ENCODE measurements at places on chromosomes 2 and 18.
A peak's percentile ranks its signal among the peaks of the same experiment; 100 is the strongest.

DNA sequence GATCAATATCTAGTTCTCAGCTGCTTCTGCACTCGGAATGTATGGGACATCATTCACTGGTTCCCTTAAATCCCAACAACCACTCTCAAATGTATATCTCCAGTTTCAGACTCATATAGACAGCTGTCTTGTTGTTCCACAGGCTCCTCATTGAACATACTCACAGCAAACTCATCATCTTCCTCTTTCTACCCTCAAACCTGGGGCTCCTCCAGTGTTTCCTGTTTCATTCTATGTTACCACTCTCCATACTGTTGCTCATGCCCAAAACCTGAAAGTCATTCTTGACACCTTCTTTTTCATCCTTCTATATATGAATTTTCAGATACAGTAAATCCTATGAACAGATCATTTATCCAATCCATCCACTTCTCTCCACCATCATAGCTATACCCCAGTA, 18.7 kb upstream of the REL start:
- no peak for DNase-seq

GRCh38 chr2:219274361-219274921, 4.7 kb upstream of the DNAJB2 start:
- no peak for DNase-seq

GRCh38 chr2:120596191-120596811, 139.4 kb upstream of the GLI2 start:
- DNase-seq: peak; percentile 55

GRCh38 chr2:101775636-101776035, 78.1 kb downstream of the MAP4K4 start:
- no peak for DNase-seq

DNA sequence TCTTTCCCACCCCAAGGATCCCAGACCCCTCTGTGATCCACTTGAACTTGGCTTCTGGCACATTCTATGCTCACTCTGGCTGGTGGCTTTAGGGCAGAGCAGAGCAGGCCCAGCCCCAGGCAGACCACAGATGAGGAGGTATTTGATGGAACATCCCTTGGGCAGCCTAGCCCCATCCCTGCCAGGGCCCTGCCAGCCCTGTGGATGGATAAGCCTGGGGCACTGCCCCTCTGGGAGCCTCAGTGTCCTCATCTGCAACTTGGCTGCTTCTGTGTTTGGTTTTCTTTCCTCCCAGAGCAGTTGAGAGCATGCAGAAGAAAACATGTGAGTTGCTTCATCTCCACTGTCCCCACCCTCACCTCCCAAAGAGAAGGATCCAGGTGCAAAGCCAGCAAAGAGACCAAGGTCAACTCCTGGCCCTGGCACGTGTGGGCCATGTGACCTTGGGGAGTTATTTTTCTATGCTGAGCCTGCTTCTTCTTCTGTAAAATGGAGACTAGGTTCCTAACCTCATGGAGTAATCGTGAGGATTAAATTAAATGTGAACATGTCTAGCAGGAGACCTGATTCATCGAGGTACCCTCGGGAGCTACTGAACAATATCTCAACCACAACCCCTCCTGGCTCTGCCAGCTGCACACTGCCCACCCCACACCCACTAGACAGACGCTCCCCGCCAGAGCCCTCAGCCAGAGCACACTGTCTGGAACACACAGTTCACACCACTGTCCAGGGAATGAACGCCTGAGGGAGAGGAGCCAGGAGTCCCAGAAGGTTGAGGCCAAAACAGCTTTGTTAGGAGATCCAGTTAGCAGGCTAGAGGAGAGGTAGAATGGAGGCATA, 14.6 kb upstream of the TNS1 start:
- DNase-seq: no peak

DNA sequence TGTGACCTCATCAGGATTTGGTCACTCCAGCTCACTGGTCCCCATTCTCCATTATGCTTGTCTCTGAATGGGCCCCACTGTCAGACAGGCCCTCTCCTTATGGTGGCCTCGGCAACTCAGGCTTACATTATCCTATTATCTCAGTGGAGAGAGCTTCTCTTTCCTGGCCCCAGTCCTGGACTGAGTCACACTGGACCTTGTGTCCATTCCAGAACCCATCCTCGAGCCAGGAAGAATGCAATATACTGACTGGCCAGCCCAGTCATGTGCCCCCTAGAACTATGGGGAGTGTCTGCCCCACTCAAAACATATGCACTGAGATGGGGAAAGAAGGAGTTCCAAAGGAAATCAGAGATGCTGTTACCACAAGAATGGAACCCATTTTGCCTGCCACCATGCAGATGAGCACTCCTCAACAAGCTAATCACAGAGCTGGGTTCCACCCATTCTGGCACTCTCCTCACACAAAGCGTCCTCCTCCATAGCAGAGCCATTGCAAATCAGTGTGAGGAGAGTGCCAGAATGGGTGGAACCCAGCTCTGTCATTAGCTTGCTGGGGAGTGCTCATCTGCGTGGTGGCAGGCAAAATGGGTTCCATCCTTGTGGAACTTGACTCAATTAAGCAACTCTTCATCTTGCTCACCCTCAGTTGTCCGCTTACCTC, 71.9 kb downstream of the CHRNA1 start:
- DNase-seq: peak; percentile 76

- DNase-seq: no peak
Observed at GRCh38 chr2:159147690-159148089, 138.8 kb downstream of the WDSUB1 start.

DNA sequence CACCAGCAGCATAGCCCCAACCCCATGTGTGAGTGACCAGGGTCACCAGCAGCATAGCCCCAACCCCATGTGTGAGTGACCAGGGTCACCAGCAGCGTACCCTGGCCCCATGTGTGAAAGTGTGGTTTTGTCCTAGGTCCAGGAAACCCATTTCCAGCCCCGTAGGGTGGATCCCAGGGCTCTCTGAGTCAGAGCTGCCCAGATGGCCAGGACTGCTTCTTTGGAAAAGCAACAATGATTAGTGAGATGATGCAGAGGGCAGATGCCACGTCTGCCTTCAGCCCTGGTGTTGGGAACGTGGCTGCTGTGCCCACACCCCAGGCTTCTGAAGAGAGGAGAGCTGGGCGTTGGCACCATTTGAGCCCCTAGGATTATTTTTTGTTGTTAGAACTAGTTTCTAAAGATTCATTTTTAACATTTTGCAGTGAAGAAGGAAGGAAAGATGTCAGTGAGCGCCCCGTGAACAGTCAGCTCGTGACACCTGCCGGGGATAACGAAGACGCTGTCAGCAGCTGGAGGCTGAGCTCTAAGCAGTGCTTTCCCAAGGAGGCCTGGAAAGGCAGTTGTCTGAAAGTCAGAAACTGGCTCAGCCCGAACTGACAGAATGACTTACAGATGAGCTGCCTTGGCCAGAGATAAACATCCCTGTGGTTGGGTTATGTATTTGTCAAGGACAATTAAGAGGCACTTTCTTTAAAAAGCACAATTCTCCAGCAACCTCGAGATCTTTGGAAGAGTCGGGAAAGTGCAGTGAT, 32.1 kb upstream of the KCNG2 start:
- peak; percentile 51 for DNase-seq

DNA sequence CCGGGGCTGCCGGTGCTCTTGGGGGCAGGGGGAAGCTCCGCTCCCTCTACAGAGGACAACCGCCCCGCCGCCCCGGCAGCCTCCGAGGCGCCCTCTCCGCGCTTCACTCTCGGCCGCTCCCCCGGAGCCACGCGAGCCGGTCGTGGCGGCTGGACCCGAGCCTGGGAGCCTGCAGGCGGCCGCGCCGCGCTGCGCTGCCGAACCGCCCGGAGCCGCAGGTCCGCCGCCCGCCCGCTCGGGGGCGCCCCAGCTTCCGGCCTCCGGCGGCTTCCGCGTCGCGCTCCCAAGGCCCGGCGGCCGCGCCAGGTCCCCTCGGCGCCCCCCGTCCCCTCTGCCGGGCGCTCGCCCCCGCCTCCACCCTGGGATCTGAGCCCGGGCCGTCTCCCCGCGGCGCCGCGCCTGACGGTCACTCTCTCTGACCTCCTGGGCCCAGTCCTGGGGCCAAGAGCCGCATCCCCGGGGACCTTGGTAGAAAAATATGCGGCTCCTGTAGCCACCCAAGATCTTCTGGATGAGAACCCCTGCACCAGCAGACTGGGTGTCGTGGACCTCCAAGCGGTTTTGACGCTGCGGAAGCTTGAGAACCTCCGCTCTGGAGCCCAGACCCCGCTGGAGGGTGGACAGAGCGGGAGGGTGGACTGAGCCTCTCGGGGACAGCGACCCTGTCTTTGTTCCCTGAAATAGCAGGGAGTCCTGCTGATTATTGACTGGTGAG, 44.3 kb downstream of the SERTAD2 start:
- peak; percentile 59 for DNase-seq

DNA sequence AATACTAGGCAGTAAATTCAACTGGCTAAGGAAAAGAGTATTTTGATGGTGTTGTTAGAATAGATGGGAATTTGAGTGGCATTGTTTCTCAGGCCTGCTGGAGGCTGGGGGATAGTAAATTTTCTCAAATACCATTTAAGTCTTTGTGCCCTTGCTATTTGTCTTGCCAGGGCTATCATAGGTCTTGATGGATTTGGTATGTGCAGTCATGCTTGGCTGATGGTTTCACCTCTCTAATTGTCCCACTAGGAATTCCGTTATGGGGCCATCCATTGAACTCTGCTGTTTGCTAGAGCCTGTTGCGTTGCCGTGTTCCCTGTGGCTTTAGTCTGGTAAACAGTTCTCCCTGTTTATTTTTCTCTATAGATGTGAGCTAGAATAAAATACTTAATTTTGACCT, 438.1 kb upstream of the FAM98A start:
- no peak for DNase-seq

- no peak for DNase-seq
Observed at GRCh38 chr18:44321868-44322590, 358.7 kb upstream of the SETBP1 start.

DNA sequence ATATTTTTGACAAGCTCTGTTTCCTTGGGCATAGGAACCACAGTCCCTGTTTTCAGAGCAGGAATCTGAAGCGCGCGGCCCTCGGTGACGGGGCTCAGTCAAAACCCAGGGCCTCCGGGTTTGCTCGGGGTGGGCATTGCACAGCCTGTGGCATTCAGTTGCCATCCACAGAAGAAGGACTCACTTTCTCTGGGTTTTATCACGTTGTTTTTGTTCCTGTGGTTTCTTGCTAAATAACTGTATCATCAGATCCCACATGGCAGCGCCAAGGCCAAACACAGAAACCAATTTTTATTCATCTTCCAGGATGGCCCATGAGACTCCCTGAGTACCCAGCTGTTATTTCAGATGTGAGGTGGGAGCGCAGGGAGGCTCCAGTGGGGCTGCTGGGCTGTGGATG, 35.6 kb downstream of the SGPP2 start:
- DNase-seq: no peak

DNA sequence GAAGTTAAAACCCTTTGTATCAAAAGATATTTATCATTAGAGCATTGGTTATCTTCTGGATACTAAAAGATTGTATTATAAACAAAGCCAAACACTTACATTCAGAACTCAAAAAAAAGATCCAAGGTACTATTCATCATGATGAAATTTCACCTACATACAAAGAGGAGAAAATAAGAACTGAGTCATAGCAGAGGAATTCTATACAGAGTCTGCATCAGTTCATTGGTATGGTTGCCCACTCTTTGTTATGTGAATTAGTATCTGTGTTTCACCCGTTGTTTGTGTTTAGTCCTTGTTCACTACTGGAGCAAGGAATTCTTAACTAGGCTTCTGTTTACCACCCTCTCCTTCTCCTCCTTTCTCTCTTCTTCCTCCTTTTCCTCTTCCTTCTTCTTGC, 157.9 kb downstream of the LNPK start:
- DNase-seq: no peak

DNA sequence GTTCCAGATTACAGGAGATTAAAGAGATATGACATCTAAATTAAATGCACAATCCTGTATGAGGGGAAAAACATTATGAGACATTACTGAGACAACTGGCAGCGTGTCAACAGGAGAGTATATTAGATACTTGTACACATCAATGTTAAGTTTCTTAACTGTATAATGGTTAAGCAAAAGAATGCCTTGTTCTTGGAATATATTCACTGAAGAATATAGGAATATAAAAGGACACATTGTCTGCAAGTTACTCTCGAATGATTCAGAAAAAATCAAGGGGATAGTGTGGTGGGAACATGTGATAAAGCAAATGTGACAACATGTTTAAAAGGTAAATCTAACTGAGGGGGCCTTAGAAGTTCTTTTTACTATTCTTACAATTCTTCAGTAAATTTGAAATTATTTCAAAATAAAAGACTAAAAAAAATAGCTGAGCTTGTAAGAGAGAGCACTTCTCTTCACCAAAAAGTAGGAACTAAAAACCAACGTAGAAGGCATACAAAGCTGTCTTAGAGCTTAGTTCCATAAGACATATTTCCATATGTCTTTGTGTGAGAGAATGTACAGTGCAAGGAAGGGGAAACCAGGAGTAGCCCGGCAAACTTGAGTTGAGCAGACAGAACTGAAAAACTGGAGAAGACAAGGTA, 7.5 kb downstream of the WDPCP start:
- no peak for DNase-seq

DNA sequence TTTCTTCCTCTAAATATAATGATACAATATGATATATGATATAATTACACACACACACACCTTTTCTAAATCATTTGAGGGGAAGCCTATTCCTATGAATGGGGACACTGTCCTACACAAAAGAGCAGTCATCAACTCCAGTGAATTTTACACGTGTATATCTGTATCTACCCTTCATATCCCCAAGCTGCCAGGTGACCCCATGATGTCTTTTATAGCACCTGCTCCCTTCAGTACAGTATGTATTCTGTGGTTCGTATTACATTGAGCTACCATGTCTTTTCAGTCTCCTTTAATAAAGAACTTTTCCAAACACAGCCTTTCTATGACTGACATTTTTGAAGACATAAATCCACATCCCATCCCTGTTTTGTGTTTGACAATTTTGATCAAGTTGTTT, 19.0 kb downstream of the TBC1D8 start:
- no peak for DNase-seq

- no peak for DNase-seq
Observed at GRCh38 chr2:38751596-38752410, 642 bp upstream of the SRSF7 start.
